ENCODE measurements at places on chromosomes 2 and 18. TPM values are rescaled to one million over a fixed set of nuclear protein-coding genes. Genes with fewer than 3 reads are reported as not detected.

The SPDYA gene
- total RNA-seq = 1.5 TPM

The SLC30A3 gene
- total RNA-seq = 1.2 TPM

The HMSD gene
- 0.25 TPM for total RNA-seq

The CDH19 gene
- 0.25 TPM for total RNA-seq

The DYNAP gene
- total RNA-seq = not detected

The CCDC178 gene
- total RNA-seq = 1.2 TPM

The CREG2 gene
- 8.1 TPM for total RNA-seq

The KRTCAP3 gene
- total RNA-seq = 0.25 TPM

The CHRNA1 gene
- total RNA-seq = not detected

The RAMP1 gene
- 6.4 TPM for total RNA-seq

The NT5C1B gene
- not detected for total RNA-seq

The INHA gene
- total RNA-seq = not detected

The GALR1 gene
- under 0.01 TPM for total RNA-seq

The C2orf66 gene
- 0.25 TPM for total RNA-seq

The SOCS6 gene
- total RNA-seq = 28.0 TPM

The CRACDL gene
- 1.2 TPM for total RNA-seq

The M1AP gene
- total RNA-seq = not detected

The MEP1B gene
- total RNA-seq = under 0.01 TPM

The MAP2 gene
- total RNA-seq = 767 TPM

The RAB27B gene
- 22.9 TPM for total RNA-seq

The ACMSD gene
- not detected for total RNA-seq

The MAP3K20 gene
- 9.1 TPM for total RNA-seq

The CFAP53 gene
- 0.74 TPM for total RNA-seq

The TPGS2 gene
- total RNA-seq = 80.4 TPM

The LINC00305 gene
- total RNA-seq = not detected

The RIT2 gene
- 16.0 TPM for total RNA-seq
